ENCODE measurements at places on chromosomes 2 and 18. TPM values are rescaled to one million over a fixed set of nuclear protein-coding genes. Genes with fewer than 3 reads are reported as not detected.

The CD28 gene
- total RNA-seq = not detected

The GPR35 gene
- total RNA-seq = 1.3 TPM

The SPP2 gene
- total RNA-seq = not detected

The LYPD1 gene
- 53.2 TPM for total RNA-seq

The FAP gene
- total RNA-seq = 3.6 TPM

The C2orf74 gene
- total RNA-seq = 26.4 TPM

The CD8B2 gene
- total RNA-seq = not detected

The RBM45 gene
- 7.6 TPM for total RNA-seq

The SLC5A7 gene
- total RNA-seq = not detected

The DSG1 gene
- total RNA-seq = not detected

The RAPGEF4 gene
- 1.0 TPM for total RNA-seq

The SS18 gene
- total RNA-seq = 104 TPM

The C2orf15 gene
- 6.7 TPM for total RNA-seq

The NAT8 gene
- total RNA-seq = not detected

The EVX2 gene
- not detected for total RNA-seq

The GKN1 gene
- not detected for total RNA-seq

The ANKRD62 gene
- total RNA-seq = not detected

The IL1RN gene
- 8.8 TPM for total RNA-seq

The CD8B gene
- total RNA-seq = 3.8 TPM

The RASGRP3 gene
- total RNA-seq = 17.6 TPM

The KIAA2012 gene
- total RNA-seq = not detected

The EML6 gene
- 0.63 TPM for total RNA-seq
